ENCODE measurements at places on chromosomes 5 and 9.

GRCh38 chr9:134328841-134329575 is 2.8 kb downstream of the RXRA start:
- no peak for DNase-seq

DNA sequence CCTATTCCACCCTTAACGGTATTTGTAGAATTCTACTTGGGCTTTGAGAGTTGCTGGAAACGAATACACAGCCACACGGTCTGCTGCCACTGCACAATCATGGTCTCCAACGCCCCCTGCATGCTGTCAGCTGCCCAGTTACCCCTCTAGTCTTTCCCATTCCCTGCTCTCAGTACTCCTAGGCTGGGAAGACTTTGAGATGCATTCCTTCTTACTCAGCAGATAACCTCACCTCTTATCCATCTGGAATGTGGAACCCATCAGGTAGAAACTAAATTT is 92.8 kb downstream of the ANKH start:
- no peak for DNase-seq

DNA sequence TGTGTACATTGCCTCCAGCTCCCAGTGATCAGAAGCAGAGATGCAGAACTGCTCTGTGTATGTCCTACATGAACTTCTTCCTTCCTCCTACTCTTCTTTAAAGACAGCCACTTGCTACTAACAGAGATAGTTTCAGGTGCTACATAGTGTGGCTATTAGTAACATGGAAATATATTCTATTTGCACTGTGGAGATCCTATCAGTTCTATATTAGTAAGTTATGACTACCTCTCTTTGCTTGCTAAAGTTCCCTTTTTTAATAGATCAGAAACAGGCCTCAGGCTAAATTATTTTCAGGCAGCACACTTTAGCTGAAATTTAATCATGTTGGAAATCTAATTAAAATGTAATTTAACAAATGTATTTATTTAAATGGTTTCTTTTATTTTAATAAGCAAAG is 64.4 kb upstream of the TNFSF8 start:
- no peak for DNase-seq

DNA sequence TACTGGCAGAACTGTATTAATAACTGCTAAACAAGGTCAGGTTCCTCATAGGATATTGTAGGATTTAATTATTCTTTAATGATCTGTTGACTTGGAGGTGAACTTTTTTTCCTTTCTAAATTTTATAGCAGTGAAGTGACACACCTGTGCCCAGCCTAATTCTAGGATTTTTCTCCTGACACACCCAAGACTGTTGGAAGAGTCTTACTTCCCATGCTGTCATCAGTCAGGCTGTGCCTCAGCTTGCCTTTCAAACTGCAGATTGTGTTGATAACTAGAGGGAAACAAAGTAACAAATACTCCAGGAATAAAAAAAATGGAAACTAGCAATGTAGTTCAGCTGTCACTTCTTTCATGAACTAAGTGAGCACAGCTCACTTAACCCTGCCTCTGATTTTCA is 22.0 kb downstream of the OTULIN start:
- no peak for DNase-seq

GRCh38 chr5:22889720-22890119 is 36.6 kb upstream of the CDH12 start:
- DNase-seq = no peak

DNA sequence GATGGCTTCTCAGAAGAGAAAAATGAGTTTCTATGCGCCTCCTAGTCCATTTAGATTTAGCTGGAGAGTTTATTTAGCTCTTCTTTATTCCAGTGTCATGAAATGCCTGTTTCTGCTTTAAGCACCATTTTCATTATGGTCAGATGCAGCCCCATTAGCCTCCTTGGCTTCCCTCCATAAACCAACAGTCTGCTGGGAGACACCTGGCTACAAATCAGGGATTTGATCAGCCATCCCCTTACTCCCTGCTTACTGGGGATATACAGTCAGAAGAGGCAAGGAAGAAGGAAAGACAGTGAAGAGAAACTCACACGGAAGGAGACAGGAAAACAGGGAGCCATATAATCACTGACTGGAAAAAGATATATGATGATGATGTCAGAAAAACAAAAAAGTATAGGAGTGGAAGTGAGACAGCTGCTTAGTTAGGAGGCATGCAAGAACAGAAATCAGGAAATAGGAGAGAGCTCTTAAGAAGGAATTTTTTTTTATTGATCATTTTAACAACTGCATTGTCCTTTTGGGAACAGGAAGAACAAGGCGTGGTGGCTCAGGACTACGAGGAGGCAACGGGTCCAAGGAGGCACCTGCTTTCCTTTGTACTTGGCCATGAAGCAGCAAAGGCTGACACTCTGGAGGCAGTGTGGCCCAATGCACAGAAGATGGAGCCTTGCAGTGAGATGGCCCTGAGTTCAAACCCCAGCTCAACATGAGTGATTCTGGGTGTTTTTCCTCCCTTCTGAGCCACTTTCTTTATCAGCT is 56.1 kb downstream of the MED27 start:
- DNase-seq = no peak

DNA sequence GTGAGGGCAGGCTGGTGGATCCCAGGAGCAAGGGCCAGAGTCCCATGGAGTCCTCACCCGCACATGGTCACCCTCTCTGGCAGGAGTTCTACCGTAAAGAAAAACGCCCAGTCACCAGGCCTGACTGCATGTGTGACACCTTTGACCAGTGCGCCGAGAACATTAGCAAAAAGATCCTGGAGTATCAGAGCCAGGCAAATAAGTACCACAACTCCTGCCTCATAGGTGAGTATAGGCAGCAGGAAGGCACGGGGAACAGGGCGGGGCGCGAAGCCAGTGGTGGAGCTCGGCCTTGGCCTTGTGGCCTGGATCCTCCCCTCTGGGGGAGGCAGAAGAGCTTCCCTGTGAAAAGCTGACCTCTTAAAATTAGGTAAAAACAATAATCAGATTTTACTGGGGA is 45.4 kb upstream of the TDRD7 start:
- no peak for DNase-seq

- no peak for DNase-seq
Observed at GRCh38 chr5:65152131-65152530, 329.6 kb downstream of the ADAMTS6 start.

- DNase-seq = no peak
Observed at GRCh38 chr5:14184725-14185124, 41.6 kb downstream of the TRIO start.

DNA sequence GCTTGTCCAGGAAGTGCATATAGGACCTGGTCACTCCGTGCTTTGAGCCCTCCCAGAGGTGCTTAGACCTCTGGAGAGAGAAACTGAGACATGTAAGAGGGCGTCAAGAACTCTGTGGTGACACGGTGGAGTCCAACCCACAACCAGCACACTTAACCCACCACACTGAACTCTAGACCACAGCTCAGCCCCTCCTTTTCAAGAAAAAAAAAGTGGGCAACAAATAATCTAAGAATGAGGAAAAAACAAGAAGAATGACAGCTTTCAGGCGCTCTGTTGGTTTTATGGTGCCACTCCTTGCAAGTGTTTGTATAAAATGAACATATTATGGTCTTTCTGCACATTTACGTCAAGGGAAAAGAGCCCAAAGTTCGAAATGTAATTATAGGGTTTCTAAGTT is 50.2 kb upstream of the SNAPC3 start:
- no peak for DNase-seq

GRCh38 chr9:2072752-2073405 is 57.7 kb downstream of the SMARCA2 start:
- no peak for DNase-seq

- DNase-seq = no peak
Observed at GRCh38 chr5:1726956-1727355, 72.7 kb downstream of the MRPL36 start.

- no peak for DNase-seq
Observed at GRCh38 chr9:129671519-129671918, 6.1 kb downstream of the PRRX2 start.

GRCh38 chr5:143886096-143886495 is 74.1 kb downstream of the HMHB1 start:
- DNase-seq = no peak

DNA sequence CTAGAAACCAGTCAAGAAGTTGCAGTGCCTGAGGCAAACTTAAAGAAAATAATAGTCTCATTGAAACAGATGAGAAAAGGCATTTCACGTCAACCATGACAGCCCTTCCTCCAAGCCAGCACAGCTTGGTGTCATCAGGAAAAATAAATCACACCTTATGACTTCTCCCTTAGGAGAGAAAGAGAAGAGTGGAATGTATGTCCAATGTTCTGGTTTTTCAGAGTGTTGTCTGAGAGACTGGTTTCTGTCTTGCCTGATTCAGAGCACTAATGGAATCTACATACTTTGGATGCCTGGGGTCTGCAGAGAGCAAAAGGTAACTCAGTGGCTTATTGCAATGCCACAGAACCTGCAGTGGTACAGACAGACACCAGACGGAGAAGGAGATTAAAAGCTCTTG is 105.5 kb upstream of the PDE4D start:
- DNase-seq = no peak

DNA sequence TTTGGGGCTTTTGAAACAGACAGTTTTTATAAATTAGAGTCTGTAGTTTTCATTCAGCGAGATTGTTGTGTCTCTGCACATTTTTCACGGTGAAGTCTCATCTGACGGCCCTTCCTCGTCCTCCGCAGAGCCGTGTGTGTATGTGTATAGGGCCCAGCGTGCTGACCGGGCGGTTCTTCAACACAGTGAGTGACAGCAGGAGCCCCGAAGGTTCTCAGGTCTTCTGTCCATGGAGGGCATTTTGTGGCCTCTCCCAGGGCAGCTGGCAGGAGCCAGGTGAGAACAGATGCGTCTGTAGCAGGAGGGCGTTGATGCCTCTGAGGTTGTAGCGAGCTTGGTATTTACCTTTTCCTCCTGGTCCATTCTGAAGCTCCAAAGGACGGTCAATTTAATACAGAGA is 116.0 kb upstream of the LPCAT1 start:
- no peak for DNase-seq

DNA sequence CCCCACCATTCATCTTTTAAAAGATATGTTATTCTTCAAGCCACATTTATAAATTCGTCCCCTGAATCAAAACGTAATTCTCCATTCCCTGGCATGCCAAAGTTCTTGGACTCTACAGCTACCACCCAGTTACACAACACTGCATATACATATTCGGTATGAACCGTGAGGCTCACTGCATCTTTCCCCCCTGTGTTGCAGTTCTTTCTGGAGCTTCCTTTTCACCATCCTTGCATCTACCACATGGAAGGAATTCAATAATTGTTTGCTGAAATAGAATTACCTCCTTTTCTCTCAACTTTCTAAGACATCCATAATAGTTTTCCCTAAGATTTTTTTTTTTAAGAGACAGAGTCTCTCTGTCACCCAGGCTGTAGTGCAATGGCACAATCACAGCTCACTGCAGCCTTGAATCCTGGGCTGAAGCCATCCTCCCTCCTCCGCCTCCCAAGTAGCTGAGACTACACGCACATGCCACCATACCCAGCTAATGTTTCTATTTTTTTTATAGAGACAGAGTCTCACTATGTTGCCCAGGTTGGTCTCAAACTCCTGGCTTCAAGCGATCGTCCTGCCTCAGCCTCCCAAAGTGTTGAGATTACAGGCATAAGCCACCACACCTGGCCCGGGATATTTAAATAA is 3.3 kb downstream of the LPAR1 start:
- DNase-seq = no peak

DNA sequence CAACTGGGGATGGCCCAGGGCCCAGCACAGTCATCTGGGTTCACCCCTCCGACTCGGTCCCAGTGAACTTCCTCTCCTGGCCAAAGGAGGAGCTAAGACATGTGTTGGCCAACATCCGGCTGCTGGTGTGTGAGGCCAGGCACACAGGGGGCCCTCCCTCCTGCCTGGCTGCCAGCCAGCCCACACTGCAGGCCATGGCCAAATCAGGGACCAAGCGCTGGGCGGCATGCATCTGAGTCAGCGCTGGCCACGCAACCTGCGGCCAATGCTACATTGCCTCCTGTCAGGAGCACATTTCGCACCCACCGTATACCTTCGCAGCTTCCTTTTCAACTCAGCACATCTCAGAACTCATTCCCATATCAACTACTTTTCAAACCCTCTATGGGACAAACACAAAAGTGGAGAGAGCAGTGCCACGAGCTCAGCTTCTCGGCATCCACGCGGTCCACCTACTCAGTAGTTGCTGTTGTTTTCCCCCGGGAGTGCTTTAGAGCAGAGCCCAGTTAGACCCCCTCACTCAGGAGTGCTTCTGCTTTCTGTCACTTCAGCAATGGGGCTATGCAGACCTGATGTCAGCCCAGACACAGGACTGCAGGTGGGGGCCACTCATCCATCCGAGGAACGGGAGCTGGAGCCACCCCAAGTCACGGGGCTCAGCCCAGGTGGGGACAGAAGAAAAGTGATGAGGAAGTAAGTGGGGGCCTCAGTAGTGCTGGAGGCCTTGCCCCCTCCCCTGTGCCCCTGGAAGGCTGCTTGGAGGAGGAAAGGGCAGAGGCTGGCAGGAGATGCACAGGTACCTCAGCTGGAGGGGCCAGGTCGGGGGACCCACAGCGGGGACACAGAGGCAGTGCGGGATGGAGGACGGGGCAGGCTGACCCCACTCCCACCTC is 13.9 kb downstream of the NINJ1 start:
- DNase-seq = no peak

GRCh38 chr9:35134920-35135319 is 19.3 kb upstream of the ATOSB start:
- no peak for DNase-seq

DNA sequence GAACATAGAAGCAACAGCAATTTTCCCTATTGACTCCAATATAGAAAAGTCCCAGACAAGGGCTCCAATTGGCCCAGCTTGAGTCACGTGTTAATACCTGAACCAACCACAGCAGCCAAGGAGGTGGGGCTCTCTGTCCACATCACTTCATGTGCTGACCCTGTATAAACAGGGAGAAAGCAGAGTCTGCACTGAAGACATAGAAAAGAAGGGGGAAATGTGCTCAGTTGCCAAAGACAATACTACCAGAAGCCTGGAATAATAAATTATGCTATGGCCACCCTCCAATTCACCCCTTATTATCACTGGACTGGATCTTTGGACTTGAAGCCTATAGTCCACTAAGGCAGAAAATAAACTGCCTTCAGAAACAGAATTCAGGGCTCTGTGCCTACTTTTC is 275.4 kb downstream of the EPB41L4A start:
- DNase-seq = no peak

DNA sequence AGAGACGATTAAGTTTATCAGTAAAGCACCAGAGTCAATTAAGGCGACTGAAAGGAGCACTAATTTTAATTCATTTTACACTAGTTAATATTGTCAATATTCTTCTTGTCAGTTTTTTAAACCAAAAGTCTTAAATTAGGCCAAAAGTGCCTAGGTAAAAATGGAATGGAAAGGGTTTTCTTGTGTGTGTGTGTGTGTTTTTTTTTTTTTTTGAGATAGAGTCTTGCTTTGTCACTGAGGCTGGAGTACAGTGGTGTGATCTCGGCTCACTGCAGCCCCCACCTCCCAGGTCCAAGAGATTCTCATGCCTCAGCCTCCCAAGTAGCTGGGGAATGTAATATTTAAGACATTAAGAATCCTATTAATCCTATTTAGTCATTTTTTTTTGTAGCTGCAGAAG is 3.1 kb upstream of the APC start:
- no peak for DNase-seq

- DNase-seq = no peak
Observed at GRCh38 chr9:6655036-6655435, 9.5 kb upstream of the GLDC start.
